ENCODE measurements at places on chromosomes 6 and 20.

- no peak for DNase-seq
Measured at GRCh38 chr6:16969699-16970655, 131.9 kb upstream of the STMND1 start.

DNA sequence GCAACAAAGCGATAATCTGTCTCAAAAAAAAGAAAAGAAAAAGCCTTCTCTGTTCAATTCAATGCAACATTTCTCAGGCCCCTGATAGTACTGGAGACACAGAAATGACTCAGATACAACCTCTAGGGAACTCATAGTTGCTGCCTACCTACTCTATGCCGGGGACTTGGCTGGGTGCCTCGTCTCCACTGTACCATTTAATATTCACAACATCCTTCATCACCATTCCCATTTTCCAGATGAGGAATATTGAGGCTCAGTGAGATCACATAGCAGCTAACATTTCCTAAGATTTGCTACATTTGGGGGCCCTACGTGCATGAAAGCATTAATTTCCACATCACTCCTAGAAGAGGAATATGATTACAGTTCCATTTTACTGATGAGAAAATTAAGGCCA is 7.5 kb downstream of the NOL4L start:
- peak; percentile 59 for DNase-seq

GRCh38 chr6:168632694-168633093 is 191.7 kb downstream of the SMOC2 start:
- no peak for DNase-seq

DNA sequence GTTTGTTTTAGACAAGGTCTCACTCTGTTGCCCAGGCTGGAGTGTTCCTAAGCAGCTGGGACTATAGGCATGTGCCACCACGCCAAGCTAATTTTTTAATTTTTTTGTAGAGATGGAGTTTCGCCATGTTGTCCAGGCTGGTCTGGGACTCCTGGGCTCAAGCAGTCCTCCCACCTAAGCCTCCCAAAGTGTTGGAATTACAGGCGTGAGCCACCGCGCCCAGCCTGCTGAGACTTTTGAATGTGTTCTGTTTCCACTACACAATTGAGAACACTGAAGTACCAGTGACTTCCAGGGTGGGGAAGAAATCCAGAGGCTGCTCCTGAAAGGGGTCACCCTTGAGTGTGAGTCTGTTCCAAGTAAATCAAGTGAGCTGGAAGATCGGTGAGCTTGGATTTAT is 81.3 kb upstream of the ARMC2 start:
- no peak for DNase-seq

DNA sequence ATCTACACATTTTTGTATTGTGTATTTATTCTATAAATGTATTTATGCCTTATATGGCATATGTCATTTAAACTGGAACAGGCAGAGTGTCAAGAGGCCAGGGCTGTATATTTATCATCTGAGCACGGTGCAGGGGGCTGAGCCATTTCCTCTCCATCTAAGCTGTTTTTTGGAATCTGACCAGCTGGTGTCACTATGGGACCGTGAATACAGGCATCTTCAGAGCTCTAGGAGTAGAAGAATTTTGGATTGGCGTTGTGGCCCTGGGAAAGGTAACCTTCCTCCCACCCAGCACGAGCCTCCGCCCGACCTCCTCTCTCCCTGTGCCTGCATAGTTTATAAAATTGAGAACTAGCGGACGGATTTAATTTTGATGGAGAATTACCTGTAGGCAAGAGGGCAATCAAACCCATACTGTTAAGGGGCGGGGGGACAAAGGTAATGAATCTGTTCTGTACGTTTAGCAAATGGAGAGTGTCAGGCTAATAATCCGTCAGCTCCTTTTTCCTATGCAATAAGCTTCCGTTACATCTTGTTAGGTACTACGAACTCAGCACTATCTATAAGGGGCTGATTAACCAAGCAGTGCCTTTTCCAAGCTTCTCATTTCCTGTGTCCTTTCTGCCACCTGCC is 29.0 kb upstream of the EEF1E1 start:
- DNase-seq: peak; percentile 66

DNA sequence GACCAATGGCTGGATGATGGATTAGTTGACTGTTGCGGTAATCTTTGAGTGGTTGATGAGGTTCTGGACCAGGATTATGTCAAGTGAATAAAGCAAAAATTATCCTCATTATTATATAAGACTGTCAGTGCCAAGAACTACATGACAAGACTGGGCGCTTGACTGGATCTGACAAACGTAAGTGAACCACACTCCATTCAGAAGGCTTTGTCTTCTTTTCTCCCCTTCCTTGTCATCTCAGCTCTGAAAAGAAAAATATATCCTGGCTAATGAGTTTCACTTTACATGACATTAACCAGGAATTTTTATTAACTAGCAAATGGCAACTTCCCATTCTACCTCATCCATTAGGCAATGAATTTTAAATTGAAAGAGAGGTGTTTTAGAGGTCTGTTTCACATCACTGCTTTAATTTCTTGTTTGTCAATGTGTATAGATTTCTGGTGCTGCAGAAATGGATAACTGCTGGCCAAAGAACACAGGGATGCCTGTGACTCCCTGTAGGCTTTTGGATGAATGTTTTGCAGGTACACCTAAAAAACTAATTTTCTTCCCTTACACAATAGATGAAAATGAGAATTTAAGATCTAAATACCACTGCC is 150.1 kb downstream of the ELOVL4 start:
- no peak for DNase-seq

GRCh38 chr20:7496394-7496991 is 443.8 kb downstream of the HAO1 start:
- DNase-seq: peak; percentile 71

Data from fibroblast of skin of right biceps (primary cell).